Astrocyte (in vitro differentiated cells and primary cell): ENCODE measurements at places on chromosomes 16 and 17. TPM values are rescaled to one million over a fixed set of nuclear protein-coding genes. Genes with fewer than 3 reads are reported as not detected.

KRTAP1-1 gene
- not detected in 2 replicates for total RNA-seq

TOP2A gene
- total RNA-seq = 7.3 and 12.6 TPM in 2 replicates

DNA sequence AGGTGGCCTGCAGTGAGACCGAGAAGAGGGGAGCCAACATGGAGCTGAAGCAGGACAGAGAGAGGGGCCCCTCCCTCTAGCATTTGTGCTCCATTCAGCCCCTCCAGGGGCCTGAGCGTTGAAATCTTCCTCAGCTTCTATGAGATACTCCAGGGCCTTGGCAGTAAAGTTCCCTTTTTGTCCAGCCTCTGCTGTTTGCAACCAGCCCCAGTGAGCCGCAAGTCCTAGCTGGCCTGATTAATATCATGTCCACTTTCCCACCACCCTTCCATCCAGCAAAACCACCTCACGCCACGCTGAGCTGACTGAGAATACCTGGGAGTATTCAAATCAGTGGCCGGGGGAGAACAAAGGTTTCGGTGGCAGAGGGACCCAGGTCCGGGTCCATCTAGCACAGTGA, 11.7 kb upstream of the RPH3AL start:
- no peak overlapping the region for H3K27ac ChIP-seq
- H3K36me3 ChIP-seq = no peaks in the 10 kb centered on the region
- DNase-seq = no peak
- H3K4me3 ChIP-seq = no peak overlapping the region

DNA sequence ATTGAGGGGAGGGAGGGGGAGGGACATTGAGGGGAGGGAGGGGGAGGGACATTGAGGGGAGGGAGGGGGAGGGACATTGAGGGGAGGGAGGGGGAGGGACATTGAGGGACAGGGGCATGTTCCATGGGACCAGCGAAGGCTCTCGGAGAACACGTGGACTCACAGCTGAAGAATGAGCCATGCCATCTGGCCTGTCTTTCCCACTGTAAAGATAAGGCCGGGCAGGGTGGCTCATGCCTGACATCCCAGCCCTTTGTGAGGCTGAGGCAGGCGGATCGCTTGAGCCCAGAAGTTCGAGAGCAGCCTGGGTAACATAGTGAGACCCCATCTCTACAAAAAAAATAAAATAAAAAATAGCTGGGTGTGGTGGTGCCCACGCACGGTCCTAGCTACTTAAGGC, 32.5 kb downstream of the RPH3AL start:
- H3K27me3 ChIP-seq = peaks cover 8% of the 10 kb centered on the region
- DNase-seq = no peak
- no peak overlapping the region for H3K4me3 ChIP-seq
- H3K27ac ChIP-seq = no peak overlapping the region
- no peaks in the 10 kb centered on the region for H3K36me3 ChIP-seq

GRCh38 chr16:3706253-3707012, 10.9 kb downstream of the TRAP1 start:
- H3K4me1 ChIP-seq = no peaks in the 10 kb centered on the region
- H3K36me3 ChIP-seq = peaks cover 2% of the 10 kb centered on the region
- no peak overlapping the region for H3K27ac ChIP-seq

GRCh38 chr17:10768750-10769251, 35.1 kb downstream of the TMEM238L start:
- H3K36me3 ChIP-seq = no peaks in the 10 kb centered on the region
- H3K4me1 ChIP-seq = no peaks in the 10 kb centered on the region
- no peak overlapping the region for H3K27ac ChIP-seq
- DNase-seq = no peak
- no peak overlapping the region for H3K4me3 ChIP-seq
- H3K27me3 ChIP-seq = no peaks in the 10 kb centered on the region

GRCh38 chr17:66737524-66737923, 97.4 kb upstream of the CACNG5 start:
- peak; percentile 41 for DNase-seq
- no peak overlapping the region for H3K4me3 ChIP-seq
- H3K4me1 ChIP-seq = no peaks in the 10 kb centered on the region
- H3K27me3 ChIP-seq = no peaks in the 10 kb centered on the region
- H3K36me3 ChIP-seq = peaks cover 12% of the 10 kb centered on the region
